ENCODE measurements at places on chromosomes 3 and 15.

DNA sequence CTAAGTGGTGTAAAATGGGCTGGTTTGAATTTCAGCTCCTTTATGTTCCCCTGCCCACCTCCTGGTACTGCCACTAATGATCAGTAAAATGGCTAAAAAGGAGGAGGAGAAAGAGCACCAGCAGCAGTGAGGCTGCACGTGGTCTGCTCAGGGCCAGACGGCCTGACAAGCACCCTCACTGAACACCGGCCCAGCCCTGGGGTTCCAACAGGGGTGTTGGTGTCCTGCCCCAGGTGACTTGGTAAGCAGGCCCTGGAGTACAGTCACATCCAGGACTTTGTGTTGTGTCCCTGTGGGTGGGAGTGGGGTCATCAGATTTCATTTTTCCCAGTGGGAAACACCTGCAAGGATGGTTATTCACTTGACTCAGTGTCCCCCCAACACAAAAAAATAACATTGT, 5.4 kb downstream of the BAHD1 start:
- no peak for DNase-seq

DNA sequence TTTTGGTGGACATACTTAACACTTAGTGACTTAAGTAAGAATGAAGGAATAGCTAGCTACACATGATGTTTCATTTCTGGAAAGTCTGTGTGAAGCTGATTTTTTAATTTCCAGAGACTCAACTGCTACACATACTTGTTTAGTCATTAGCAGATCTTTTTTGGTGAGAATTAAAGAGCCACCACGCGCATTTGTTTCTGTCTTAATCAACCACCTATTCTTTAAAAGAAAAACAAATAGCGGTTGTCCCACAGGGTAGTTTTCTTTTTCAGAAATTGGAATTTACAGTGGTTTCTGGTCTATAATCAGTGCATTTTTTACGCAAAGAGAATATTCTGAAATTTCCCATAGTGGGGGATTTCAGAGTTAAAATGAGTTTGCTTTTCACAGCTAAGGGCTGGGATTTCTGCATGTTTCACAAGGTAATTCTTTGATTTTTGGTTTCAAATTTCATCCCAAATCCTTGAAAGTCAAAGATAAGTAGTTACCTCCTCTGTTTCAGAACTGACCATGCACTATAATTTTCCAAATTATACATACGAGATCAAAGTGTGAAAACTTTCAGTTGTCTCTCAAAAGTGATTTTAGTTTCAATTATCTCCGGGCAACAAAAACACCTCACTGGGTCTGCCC, 631.0 kb upstream of the GRM7 start:
- no peak for DNase-seq

DNA sequence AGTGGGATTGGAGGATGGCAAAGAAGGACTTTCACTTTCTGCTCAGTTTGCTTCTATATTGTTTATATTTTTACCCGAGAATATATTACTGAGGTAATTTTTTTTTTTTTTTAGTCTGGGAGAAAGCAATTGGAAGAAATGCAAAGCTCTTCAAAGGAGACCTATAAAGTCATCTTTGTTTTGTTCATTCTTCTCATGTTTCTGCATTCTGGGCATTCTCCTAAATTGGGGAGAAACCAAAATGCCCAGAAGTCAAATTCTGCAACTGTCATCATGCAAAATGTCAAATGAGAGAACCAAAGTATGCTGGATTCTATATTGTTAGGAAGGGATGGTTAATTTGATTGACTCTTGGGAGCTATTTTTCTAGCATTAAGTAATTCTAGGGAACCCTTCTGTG, 168.3 kb upstream of the TSC22D2 start:
- DNase-seq: no peak

- DNase-seq: no peak
These were observed 129.4 kb downstream of the LRRK1 start for GRCh38 chr15:101048581-101049030.

GRCh38 chr15:68204361-68204760, 771 bp downstream of the CALML4 start:
- DNase-seq: no peak

GRCh38 chr3:11654166-11654565, 10.5 kb upstream of the VGLL4 start:
- DNase-seq: no peak

- DNase-seq: no peak
These were observed 57.2 kb downstream of the XXYLT1 start for GRCh38 chr3:195213639-195214315.

- no peak for DNase-seq
These were observed 310.6 kb downstream of the MAGI1 start for GRCh38 chr3:65728138-65728537.

- DNase-seq: no peak
These were observed 17.8 kb upstream of the ZFAND6 start for GRCh38 chr15:80041494-80042253.

DNA sequence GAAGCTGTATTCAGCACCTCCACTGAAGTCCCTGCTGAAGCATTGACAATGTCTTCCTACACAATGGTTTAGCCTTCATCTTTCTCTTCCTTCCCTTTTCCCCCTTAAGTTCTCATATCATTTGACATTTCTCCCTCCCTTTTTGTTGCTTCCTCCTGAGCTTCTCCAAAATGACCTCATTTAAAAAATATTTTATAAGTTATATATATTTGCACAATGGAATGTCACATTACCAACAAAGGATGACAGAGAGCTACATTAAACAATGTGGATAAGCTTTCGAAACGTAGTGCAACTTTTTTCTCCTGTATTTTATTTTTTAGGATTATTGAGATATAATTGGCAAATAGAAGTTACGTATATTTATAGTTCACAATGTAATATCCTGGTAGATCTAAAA, 13.2 kb upstream of the DLG1 start:
- no peak for DNase-seq

- DNase-seq: no peak
These were observed 48.9 kb upstream of the AGTR1 start for GRCh38 chr3:148648685-148649352.

DNA sequence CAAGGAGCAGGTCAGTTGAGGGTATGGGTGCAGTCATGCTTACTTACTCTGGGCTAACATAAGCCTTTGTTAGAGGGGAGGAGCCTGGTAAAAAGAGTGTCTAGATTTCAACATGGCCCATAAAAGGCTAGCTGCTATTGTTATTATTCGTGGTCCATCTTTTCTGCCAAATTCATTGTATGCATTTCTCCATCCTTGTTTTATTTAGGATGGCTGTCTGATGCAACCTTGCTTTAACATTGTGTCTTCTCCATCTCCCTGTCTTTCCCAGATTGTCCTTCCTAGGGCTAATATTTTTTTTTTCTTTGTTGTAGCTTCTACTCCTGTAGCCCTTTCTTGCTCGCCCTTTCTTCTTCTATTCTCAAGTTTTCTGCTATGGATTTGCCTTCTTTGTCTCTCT, 12.6 kb downstream of the RBMS3 start:
- no peak for DNase-seq

GRCh38 chr3:106533093-106533787, 664.4 kb upstream of the CBLB start:
- DNase-seq: no peak

DNA sequence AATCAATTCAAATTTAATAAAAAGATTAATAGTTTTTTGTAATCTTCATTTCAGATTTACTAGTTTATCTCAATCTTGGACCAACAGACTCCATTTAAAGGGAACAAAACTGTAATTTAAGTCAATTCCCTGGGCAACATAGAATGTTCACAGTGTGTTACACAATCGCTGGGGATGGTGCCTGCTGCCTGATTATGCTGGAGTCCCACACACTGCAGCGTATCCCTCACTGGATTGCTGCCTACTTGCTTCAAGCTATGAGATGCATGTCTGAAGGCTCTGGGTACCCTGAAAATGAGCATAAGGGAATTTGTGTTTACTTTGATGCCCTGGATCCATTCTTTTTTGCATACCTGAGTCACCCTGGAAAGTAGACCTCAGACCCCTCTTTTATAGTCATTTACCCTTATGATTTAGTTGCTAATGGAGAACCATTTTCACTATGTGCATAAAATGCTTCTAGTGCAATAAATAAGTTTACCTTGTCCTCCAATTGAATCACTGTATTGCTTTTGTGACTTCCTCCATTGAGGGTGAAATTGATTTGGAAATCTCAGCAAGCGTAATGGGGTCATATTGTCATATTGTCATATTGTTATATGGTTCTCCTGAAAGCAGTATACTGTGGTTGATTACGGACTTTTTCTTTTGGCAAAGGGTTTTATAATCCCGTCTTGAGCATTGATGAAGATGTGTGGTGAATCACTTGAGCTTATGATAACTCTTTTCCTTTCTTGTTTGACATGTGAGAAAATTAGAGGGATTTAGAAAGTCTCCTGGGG, 35.9 kb downstream of the ITPR1 start:
- no peak for DNase-seq

DNA sequence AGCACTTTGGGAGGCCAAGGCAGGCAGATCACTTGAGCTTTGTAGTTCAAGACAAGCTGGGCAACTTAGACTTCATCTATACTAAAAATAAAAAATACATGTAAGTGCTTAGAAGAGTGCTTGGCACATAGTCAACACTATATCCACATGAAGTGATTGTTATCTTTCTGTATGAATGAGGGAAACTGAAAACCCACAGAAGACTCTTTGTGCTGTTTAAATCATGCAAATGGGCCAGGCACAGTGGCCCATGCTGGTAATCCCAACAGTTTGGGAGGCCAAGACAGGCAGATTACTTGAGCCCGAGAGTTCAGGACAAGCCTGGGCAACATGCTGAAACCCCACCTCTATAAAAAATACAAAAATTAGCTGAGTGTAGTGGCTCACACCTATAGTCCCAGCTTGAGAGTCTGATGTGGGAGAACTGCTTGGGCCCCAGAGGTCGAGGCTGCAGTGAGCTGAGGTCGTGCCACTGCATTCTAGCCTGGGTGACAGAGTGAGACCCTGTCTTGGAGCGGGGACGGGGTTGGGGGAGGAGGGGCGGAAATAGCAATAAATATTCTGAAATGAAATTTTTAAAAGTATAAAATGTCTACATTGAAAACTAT, 129.7 kb downstream of the NR2E3 start:
- DNase-seq: no peak

DNA sequence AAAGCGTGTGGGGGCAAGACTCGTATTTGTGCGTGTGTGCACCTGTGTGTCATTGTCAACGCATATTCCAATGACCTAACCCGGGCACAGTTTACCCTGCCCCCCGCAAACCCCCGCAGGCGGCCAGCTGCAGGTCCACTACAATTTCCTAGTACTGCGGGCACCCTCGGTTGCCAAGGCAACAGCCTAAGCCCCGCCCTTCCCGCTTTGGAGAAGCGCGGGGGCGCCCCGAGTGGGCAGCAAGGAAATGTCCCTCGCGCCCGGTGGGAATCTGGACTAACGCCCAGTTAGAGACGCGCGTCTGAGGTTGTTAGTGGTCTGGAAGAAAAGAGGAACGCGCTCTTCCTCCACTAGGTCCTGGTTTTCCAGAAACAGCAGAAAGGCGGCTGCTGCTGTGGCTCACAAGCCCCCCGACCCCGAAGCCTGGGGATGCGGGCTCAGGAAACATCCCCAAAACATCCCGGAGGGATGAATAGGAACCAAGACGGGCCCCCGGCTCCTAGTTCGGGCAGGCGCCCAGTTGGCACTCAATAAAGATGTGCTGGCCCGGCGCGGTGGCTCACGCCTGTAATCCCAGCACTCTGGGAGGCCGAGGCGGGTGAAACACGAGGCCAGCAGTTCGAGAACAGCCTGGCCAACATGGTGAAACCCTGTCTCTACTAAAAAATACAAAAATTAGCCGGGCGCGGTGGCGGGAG, 1.1 kb downstream of the ABHD14A start:
- peak; percentile 38 for DNase-seq

DNA sequence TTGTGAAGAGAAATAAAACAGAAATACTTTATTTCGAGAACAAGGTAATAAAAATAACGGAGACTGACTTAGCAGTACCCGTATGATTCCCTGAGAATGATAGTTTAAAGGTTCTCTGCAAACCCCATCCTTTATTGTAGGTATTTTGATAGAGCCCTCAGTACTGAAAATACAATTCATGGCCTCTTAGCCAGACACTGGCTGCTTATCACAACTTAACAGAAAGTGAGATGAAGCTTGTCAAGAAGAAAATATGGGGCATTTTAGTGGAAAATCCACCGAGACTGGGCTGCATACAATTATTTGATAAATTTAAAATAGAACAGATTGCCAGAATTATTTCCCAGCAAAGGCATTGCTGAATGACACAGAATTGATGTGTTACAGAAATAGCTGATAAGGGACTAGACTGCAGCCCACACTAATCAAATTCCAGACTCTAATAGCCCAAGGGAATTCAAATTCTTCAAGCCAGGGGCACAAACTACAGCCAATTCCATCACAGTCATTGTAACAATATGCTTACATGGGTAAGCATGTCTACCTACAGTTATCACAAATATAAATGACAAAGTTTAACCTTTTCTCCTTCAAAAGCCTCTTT, 521.9 kb downstream of the PLOD2 start:
- no peak for DNase-seq

DNA sequence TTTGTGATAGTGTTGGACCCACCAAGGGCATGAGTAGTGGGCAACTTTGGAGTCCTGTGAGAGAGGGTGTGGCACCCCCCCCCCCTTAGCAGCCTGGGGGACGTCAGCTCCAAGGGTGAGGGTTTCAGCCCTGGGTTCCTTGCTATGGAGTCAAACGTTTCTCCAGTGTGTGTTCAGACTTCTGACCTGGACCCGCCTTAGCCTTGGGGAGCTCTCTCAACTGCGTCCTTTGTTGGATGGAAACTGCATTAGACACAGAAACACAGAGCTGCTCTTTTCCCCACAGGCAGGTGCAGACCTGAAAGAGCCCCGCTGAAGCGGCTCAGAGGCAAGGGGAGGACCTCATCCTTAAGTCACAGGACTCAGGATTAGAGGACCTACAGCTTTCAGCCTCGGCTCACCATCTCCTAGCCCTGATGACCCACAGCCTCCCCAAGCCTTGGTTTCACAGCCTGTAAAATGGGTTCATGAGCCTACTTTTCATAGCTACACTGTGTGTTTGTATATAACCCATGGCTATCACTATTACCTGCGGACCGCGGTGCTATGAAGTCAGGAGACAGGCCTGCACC, 19.9 kb downstream of the ZNF710 start:
- no peak for DNase-seq

DNA sequence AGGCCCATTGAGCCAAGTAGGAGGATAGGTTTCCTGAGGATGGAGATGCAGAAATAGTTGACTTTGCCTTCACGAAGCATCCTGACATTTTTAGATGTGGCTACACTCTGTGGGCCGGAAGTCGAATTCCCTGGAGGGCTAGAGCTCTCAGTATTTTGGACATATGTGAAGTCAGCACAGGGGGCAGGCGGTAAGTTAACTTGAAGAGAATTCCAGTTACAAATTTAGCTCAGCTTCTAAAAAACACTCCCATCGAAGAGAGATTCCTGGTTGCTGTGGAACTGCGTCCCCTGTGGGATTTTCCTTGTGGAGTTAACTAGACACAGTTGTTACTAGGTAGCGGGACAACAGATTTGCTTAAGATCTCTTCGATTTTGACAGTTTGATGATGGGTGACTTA, 161.9 kb upstream of the RGMA start:
- DNase-seq: no peak
